ENCODE measurements at places on chromosomes 2 and 18. TPM values are rescaled to one million over a fixed set of nuclear protein-coding genes. Genes with fewer than 3 reads are reported as not detected.

Gene PROC
- total RNA-seq, result 0.21 TPM

DNA sequence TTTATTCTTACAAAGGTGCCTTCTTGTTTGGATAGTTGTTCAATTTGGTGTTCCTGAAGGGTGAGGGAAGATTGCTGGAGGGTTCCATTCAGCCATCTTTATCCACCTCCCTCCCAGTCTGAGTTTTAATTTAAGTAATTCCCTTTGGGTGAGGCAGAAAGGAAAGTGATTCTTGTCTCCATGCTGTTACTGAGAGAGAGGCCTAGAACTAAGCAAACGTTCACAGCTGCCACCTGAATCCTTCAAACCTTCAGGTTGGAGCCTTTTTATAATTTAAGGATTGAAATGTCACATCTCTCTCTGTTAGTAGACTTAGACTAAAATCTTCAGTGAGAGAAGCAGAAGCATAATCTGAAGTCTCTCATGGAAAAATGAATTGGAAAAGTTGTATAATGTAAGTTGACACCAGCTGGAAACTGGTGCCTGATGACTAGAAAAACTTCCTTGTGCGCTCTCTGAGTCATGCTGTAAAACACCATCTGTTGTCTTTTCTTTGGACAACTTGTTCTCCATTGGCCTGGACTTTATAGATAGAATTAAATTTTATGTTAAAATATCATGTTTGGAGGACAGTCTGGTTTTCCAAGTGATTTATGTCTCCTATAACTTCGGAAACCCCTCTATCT, 14.6 kb downstream of the STRADB start:
- DNase-seq, result peak; percentile 32

Gene ALLC
- not detected for total RNA-seq

DNA sequence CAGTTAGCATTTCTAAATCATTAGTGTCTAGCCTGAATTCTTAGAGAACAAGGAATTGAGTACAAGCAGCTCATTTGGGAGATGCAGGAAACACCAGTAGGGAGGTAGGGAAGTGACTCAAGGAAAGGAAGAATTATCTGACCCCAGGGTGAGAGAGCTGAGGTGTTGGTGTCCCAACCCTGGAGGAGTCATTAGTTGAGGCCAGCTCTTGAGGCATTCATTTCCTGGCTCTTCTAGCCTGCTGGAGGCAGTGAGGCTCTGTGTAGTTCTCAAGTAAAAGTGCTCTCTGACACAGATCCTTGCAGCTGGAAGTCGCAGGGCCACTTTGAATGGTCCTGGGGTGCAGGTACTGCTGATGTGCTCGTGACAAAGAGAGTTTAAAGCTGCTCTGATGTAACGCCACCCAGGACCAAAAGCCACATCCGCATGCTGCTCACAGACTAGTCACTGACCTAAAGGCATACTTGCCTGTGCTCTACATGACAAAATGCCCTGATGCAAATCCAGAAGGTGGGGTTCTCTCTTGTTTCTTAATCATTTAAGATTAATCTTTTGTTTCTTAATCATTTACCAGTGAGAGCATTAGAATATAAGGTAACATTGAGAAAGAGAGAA, 299.5 kb upstream of the LYPD1 start:
- DNase-seq, result no peak

Gene DSG3
- total RNA-seq, result 0.12 TPM

DNA sequence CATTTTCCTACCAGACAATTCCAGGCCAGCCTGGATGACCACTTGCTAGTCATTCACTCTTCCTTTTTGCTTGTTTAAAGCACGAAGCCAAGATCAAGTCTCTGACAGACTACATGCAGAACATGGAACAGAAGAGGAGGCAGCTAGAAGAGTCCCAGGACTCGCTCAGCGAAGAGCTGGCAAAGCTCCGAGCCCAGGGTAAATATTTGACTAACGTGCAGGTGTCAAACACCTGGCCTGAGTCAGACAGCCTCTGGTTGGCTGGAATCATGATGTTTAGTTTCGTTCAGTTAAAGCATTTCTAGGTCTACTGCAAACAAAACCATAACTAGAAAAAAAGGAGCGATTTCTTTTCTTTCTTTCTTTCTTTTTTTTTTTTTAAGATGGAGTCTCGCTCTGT, 44.2 kb upstream of the LYPD6B start:
- no peak for DNase-seq

Gene HPCAL1
- 15.6 TPM for total RNA-seq

Gene CABLES1
- total RNA-seq, result 12.6 TPM

Data from uterus (tissue), 4 donors.